ENCODE measurements at places on chromosomes 16 and 17.

DNA sequence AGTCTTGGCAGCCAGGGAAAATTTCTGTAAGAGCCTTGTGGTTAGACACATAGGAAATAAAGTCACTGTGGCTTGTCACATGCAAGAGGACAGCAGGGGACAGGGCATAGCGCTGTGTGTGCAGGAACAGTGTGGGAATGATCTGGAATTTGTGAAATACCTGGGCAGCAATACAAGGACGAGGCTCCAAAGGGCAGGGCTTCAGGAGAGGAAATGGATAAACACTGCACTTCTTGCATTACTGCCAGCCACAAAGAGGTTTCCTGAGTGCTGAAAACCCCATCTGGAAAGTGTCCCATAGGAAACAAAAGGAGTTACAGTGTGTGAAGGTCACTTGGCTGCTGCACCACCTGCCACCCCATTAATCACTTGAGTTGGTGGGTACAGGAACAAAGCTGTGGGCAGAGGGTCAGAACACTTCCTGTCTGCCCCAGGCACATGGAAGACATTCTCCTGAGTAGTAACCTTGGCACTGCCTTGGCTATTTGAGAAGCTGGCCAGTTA lies 12.1 kb upstream of the HP start:
- no peak for DNase-seq

GRCh38 chr17:57714665-57715180 lies 30.4 kb downstream of the CCDC182 start:
- no peak for DNase-seq

DNA sequence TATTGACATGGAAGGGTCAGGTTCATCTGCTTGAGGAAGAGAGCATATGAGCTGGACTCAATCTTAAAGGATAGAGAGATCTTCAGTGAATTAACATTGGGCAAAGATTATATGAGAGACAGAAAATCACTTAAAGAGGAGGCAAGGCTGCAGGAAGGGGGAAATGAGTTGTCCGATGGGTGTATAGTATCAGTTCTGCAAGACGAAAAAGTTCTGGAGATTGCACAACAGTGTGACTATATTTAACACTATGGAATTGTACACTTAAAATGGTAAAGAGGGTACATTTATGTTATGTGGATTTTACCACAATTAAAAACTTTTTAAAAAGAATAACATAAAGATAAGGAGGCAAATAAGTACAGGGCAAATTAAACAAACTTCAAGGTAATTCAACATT lies 80.7 kb downstream of the HELZ start:
- DNase-seq = no peak

GRCh38 chr17:6894206-6894528 lies 62.6 kb upstream of the TEKT1 start:
- DNase-seq = no peak

GRCh38 chr17:43040655-43041054 lies 15.6 kb downstream of the RND2 start:
- DNase-seq = no peak

- DNase-seq = no peak
Observed at GRCh38 chr17:72683506-72684404, 408.7 kb downstream of the SLC39A11 start.

DNA sequence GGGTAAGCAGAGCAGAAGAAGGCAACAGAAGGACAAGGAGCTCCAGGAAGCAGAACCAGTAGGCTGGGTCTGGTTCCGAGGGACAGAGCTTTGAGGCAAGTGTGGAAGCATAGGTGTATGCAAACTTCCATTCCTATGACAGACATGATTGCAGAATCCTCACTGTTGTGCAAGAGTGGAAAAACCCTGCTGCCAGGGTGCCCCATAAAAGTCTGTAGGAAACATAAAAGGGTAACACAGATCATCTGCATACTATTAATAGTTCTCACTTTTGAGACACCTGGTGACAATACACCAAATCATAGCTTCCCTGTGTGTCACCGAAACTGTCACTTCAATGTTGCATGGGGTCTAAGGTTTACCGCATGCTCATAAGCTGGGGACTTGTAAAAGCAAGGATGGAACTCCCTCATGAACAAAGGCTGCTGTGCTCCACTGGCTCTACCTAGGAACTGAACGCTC lies 39.7 kb downstream of the ARHGAP17 start:
- no peak for DNase-seq

- no peak for DNase-seq
Observed at GRCh38 chr17:72031219-72031884, 89.5 kb upstream of the SOX9 start.

- no peak for DNase-seq
Observed at GRCh38 chr16:87145181-87146176, 171.7 kb downstream of the C16orf95 start.

DNA sequence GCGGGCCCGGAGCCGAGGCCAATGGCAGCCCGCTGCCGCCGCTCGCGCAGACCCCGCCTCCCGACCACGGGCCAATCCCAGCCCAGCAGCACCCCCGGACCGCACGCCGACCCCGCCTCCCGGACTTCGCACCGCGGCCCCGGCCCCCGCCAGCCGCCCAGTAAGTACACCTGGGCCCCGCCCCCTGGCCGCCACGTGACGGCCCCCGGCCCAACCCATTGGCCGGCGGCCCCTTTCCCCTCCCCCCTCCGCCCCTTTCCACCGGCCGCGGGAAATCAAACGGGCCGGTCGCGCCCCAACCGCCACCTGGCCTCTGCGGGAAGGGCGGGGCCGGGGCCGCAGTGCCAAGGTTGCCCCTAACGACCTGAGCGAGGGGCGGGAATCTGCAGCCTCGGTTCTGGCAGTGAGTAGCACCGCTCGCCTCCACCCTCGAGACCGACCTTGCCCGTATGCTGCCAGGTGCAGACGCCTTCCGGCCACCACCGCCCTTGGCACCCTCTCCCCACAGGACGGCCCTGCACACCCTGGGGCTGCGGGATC lies at the start of gene YBX2:
YBX2 (minus strand) TSS at position 26 of the 540 bp plus-strand sequence. CDS start 139 bp downstream, outside the sequence.
- peak; percentile 71 for DNase-seq

GRCh38 chr16:30748634-30749445 lies 615 bp downstream of the PHKG2 start:
- DNase-seq = no peak

DNA sequence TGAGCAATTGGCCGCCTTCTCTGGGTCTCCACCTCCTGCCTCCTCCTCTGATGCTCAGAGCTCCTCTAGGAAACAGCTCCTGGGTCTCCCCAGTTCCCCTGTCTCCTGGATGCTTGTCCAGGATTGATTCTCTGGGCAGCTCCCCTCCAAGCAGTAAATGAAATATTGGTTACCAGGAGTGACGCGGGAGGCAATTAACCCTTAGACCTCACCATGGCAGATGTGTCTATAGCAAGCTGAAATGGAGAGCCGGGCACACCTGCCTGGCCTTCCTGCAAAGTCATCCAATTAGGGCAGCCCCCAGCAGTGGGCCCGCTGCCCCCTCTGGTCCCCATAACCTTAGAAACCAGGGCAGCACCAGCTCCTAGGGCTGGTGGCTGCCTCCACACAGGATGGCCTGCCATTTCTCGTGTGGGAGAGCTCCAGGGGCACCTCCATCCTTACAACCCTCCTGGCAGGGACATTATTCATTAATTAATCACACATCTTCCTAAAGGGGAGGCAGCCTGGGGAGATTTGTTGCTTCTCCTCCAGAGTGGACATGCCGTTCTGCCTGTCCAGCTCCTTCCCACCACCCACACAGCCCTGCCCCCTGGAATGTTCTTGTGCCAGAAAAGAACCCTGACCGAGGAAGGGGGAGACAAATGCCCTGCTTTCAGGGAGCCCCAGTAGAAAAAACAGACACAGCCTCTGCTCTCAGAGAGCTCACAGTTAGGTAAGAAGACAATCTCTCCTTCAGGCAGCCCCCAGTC lies 8.3 kb upstream of the KIF18B start:
- no peak for DNase-seq

- no peak for DNase-seq
Observed at GRCh38 chr17:17675925-17676534, 5.2 kb upstream of the RAI1 start.

DNA sequence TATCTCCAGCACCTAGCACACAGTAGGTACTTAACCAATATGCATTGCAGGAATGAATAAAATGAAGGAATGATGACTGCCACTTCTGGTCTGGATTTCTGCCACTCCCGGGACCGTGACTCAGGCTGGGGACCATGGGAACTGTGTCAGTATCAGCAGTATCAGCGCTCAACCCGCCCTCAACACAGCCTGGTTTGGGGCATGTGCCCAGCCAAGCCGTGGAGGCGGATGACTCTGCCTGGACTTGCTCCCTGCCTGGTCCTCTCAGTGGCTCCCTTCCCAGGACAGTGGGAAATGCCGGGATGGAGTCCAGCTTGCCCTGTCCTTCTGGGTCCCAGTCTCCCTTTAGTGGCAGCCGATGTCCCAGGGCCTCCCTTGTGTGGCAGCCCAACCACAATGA lies 55.1 kb downstream of the SRCIN1 start:
- DNase-seq = no peak

GRCh38 chr17:42779304-42779935 lies 990 bp upstream of the WNK4 start:
- DNase-seq = no peak

GRCh38 chr17:49000943-49001342 lies 3.8 kb downstream of the IGF2BP1 start:
- no peak for DNase-seq

GRCh38 chr16:15897834-15898254 lies 9.4 kb upstream of the CEP20 start:
- DNase-seq = no peak

DNA sequence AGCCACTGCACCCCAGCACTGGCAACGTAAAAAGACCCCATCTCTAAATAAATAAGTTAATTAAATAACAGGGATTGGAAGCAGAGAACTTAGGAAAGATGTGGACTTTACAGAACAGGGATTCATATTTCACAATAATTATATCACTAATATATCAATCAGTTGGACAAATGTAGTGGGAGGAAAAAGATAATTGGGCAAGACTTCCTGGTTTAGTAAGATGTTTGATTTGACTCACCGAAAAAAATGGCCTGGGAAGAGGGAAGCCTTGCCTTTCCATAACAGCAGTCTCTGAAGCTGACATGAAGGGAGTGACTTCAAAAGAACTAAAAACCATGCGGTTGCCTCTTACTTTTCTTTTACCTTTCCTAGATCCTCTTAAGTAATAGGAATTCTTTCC lies 15.2 kb upstream of the C17orf78 start:
- no peak for DNase-seq

DNA sequence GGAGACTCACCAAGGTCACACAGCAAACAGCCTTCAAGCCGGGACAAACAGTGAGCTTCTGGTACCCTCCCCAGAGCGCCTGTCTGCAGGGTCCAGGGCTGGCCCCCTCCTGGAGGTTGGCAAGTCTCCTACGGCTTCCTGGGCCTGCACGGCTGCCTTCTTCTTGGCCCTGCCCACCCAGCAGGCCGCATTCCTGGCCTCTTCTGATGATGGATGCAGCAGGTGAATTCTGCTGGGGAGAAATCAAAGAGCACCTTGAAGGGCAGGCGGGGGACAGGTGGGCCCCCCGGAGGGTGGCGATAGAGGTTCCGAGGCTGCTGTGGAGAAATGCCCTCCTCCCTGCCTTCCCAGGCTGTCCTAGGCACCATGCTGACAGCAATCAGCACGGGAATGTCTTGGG lies 3.8 kb upstream of the NOS2 start:
- no peak for DNase-seq

- DNase-seq = no peak
Observed at GRCh38 chr16:14050291-14051027, 20.7 kb upstream of the MRTFB start.

DNA sequence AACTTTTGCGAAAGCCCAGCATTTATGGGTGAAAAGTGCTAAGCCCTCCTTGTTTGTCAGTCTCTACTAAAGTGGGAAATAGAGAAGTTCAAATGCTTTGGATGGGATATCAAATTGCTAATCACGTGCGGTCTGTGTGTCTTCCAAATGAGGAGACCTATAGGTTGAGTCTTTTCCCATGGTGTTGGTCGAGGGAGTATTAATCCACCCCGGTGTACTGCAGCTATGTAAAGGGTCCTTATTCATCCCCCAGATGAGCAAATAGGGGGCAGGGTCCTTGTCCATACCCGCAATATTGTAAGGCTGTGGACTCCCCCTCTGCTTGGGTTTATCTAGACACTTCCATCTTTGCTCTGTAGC lies 14.6 kb downstream of the KIAA0513 start:
- DNase-seq = no peak

GRCh38 chr16:54026456-54026855 lies 260.1 kb downstream of the IRX3 start:
- peak; percentile 36 for DNase-seq

GRCh38 chr16:64343061-64343819 lies 778.6 kb downstream of the CDH11 start:
- DNase-seq = no peak

DNA sequence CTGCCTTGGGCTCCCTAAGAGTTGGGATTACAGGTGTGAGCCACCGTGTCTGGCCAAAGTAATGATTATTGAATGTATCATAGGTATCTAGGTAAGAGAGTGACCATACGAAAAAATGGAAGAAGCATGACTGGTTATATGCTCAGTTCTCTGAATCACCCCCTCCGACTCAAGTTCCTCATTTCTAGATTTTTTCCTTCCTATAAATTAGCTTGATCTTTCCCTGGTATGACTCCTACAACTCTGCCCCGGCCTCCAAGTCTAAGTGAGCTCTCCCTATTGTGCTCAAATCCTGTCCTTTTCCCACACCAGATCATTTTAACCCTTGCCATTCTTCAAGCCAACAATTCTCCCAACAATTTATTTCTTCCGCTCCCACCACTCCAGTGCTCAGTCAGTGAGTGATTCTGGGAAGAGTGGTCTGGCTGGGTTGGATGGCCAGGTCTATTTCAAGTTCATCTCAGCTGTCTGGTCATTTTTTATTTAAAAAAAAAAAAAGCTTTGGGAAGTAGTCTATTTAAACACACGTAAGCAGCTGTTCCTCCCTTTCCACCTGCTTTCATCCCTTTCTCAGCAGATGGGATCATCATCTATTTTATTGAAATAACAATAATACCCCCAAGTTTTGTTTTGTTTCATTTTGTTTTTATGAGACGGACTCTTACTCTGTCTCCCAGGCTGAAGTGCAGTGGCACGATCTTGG lies 120.2 kb upstream of the HS3ST2 start:
- DNase-seq = no peak

DNA sequence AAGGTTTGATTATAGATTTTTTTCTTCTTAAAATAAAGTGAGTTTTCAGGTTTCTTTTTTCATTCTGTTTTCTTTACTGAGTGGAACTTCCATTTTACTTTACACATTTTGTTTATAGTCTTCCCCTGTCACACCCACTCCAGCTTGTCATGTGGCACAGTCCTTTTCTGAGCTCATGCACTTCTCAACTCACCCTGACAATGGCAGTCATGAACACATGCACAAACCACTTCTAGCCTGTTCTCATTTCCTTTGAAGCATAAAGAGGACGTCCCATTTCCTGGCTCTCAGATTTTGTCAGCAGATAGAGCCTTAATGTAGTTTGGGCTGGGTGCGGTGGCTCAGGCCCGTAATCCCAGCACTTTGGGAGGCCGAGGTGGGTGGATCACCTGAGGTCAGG lies 168.0 kb downstream of the AHSP start:
- no peak for DNase-seq

- DNase-seq = no peak
Observed at GRCh38 chr17:22692806-22693171, 1000.5 kb downstream of the KCNJ18 start.

GRCh38 chr16:73796241-73796640 lies 500.4 kb upstream of the PSMD7 start:
- DNase-seq = no peak
